NCI-H1105 treated with DMSO at 0.1 percent for 48 hours (cell line): ENCODE measurements at places on chromosomes 5 and 9.

GRCh38 chr5:157951673-157952373, 92.9 kb upstream of the CLINT1 start:
- DNase-seq = no peak

GRCh38 chr5:154249826-154250225, 59.3 kb downstream of the GALNT10 start:
- no peak for DNase-seq

- DNase-seq = no peak
Observed at GRCh38 chr5:180135128-180135955, 63.8 kb upstream of the RNF130 start.

GRCh38 chr5:52863715-52864290, 76.1 kb downstream of the ITGA1 start:
- no peak for DNase-seq

DNA sequence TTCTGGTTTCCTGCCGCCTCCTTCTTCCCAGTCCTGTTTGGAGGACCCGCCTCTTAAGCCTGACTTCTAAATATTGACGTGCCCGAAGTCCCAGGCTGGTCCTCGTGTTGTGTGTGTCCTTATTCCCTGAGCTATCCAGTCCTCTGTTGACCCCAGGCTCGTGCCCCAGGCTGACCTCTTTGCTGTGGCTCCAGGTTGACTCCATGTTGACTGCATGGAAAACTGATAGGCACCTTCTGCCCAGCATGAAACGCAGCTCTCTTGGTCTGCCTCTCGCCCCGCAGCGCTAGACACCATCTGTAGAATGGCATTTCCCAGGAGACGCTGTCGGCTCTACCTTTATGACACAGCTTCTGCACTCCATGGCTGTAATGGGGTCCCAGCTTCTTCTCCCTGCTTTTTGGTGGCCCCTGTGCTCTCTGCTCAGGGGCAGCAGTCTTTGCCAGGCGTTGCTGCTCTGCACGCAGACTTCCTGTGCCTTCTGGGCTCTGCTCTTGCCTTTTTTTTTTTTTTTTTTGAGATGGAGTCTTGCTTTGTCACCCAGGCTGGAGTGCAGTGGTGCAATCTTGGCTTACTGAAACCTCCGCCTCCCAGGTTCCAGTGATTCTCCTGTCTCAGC, 28.4 kb downstream of the EHMT1 start:
- DNase-seq = no peak

- no peak for DNase-seq
Observed at GRCh38 chr5:111731638-111732037, 25.4 kb downstream of the NREP start.

GRCh38 chr5:110625376-110625999, 101.0 kb downstream of the TMEM232 start:
- peak; percentile 38 for DNase-seq

DNA sequence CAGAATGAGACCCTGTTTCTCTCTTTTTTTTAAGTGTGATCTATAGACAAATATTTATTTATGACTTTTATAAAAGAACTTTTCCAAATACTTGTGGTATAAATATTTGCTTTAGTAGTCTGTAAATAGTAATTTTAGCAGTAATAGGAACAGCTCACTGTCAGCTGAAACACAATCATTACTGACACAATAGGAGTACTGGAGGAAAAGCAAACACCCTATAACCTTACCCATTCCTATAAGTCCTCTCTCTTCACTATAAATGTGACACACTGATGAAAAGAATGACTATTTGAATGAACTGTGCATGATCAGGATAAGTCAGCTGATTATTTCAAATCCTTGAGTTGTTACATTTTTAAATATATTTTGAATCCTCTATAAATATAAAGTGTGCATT, 72.4 kb downstream of the CDH12 start:
- DNase-seq = peak; percentile 61

GRCh38 chr5:140642718-140643117, 3.5 kb downstream of the TMCO6 start:
- DNase-seq = no peak

- no peak for DNase-seq
Observed at GRCh38 chr9:90325913-90326653, 316.5 kb downstream of the DIRAS2 start.

DNA sequence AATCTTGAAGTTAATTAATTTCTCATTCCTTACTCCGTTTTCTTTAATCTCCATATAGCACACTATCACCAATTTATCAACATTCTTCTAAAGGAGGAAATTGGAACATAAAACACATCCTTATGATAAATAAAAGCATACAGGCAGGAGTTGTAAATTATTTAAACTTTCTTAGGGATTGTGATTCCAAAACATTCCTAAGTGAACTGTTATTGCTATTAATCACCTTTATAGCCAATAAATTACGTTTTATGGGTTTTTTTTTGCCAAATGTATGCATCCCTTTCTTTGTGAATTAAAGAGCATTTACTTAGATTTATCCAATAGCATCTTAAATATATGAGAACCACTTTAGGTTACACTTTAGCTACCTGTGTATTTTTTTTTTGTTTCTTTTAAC, 55.3 kb downstream of the FBXO4 start:
- DNase-seq = no peak

DNA sequence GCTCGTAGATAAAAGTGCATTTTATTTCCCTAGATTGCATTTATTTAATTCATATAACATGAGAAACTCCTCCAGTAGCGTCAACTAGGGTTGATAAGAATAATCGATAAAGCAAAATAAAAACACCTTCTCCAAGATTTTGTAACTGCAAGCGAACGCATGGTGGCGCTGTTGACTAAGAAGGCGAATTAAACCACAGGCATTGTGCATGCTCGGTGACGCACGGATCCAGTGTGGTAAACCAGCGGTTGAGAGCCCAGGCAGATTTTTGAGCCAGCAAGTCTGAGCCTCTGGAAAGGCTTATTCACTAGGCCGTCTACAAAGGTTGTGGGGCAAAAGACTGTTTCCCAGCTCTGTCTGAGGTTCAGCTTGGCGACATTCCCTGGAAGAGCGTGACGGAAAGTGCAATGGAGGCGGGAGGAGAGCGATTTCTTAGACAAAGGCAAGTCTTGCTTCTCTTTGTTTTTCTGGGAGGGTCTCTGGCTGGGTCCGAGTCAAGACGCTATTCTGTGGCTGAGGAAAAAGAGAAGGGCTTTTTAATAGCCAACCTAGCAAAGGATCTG, at the start of gene PCDHB3:
PCDHB3 (plus strand) TSS at position 231 of the 563 bp plus-strand sequence; CDS start at position 408, 177 bp downstream.
- no peak for DNase-seq
